ENCODE measurements at places on chromosomes 7 and 10. TPM values are rescaled to one million over a fixed set of nuclear protein-coding genes. Genes with fewer than 3 reads are reported as not detected.

- no peaks in the 10 kb centered on the region for H3K4me1 ChIP-seq
- H3K27me3 ChIP-seq: peaks cover 5% of the 10 kb centered on the region
- H3K27ac ChIP-seq: no peak overlapping the region
- no peaks in the 10 kb centered on the region for H3K36me3 ChIP-seq
These were observed 10.1 kb downstream of the ELFN1 start for GRCh38 chr7:1679966-1680730.

- no peak overlapping the region for H3K27ac ChIP-seq
- H3K4me1 ChIP-seq: no peaks in the 10 kb centered on the region
- no peak overlapping the region for H3K4me3 ChIP-seq
- DNase-seq: no peak
- no peaks in the 10 kb centered on the region for H3K27me3 ChIP-seq
These were observed 16.5 kb downstream of the MYPN start for GRCh38 chr10:68125772-68126171.

Gene MLXIPL
- 0.51 TPM for total RNA-seq

DNA sequence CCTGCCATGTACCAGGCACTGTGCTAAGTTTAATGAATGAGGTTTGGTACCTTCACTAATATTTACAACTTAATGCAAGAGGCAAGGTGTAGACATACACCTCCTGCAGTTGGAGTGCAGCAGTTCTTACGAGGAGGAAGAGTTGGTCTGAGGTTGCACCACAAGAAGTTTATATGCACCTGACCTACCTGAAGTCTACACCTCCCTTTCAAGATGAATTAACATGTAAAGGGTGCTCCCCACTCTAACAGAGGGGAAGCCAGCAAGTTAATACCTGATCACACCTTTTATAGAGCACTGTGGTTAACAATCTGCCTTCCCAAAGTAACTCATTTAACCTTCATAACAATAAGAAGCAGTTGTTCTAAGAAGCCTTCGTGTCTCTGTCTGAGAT lies 120.0 kb downstream of the LYZL1 start:
- H3K4me3 ChIP-seq: peak overlapping the region; percentile 72
- H3K27me3 ChIP-seq: no peaks in the 10 kb centered on the region
- H3K27ac ChIP-seq: peak overlapping the region; percentile 72
- peaks cover 10% of the 10 kb centered on the region for H3K4me1 ChIP-seq
- no peak for DNase-seq

DNA sequence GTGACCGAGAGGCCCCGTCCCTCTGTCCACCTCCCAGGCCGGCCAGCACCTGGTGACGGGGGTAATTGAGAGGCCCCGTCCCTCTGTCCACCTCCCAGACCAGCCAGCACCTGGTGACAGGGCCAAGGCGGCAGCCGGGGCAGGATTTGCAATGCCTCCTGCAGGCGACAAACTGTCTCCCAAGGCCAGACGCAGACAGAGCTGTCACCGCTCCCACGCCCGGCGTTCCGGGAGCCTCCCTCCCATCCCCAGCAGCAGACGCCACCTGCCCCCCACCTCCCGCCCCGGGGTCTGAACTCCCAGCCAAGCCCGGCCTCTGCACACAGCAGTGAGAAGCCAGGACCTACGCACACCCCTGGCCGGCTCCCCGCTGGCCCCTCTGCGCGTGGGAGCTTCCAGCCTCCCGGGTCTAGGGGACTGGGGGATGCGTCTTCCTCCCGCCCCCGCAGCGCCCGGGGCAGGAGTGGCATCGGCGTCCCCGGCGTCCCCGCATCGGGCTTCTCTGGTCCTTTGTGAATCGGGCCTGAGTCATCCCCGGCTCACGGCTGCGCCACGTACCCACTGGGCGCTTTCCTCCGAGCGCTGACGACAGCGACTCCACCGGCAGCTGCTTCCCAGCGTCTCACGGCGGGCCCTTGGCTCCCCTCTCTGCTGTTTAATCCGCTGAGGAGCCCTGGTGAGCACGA lies 95.1 kb upstream of the DIP2C start:
- DNase-seq: peak; percentile 84
- H3K27ac ChIP-seq: no peak overlapping the region
- no peaks in the 10 kb centered on the region for H3K4me1 ChIP-seq
- no peaks in the 10 kb centered on the region for H3K36me3 ChIP-seq
- peak overlapping the region; percentile 40 for H3K4me3 ChIP-seq

DNA sequence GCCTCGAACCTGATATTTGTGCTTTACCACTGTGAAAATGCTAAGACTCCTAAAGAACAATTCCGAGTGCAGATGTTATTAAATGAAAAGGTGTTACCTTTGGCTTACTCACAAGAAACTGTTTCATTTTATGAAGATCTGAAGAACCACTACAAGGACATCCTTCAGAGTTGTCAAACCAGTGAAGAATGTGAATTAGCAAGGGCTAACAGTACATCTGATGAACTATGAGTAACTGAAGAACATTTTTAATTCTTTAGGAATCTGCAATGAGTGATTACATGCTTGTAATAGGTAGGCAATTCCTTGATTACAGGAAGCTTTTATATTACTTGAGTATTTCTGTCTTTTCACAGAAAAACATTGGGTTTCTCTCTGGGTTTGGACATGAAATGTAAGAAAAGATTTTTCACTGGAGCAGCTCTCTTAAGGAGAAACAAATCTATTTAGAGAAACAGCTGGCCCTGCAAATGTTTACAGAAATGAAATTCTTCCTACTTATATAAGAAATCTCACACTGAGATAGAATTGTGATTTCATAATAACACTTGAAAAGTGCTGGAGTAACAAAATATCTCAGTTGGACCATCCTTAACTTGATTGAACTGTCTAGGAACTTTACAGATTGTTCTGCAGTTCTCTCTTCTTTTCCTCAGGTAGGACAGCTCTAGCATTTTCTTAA lies 47.7 kb downstream of the MINPP1 start:
- peak; percentile 49 for DNase-seq
- H3K36me3 ChIP-seq: no peaks in the 10 kb centered on the region
- H3K27ac ChIP-seq: no peak overlapping the region
- no peaks in the 10 kb centered on the region for H3K27me3 ChIP-seq
- no peak overlapping the region for H3K4me3 ChIP-seq
